ENCODE measurements at places on chromosomes 6 and 20.
A peak's percentile ranks its signal among the peaks of the same experiment; 100 is the strongest.

DNA sequence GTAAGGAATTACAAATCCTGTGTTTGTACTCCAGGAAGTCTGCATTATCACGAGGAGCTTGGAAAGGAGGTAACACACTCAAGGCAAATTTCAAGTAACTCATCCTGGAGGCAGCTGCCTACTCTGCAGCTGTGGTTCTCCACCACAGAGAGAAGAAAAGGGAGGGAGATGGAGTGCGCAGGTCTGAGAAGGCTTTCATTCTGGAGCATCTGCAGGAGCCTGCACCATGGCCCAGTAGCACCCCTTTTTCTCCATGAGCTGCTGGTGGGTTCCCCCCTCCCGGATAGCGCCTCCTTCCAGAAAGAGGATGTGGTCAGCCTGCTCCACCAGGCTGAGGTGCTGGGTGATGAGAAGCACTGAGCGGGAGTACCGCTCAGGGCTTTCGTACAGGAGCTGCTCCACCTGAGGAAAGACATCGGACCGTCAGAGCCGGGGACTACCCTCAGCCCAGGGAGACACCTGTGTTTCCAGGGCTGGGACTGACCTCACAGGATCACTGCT is 1.6 kb upstream of the PSMB8 start:
- DNase-seq: peak; percentile 25

DNA sequence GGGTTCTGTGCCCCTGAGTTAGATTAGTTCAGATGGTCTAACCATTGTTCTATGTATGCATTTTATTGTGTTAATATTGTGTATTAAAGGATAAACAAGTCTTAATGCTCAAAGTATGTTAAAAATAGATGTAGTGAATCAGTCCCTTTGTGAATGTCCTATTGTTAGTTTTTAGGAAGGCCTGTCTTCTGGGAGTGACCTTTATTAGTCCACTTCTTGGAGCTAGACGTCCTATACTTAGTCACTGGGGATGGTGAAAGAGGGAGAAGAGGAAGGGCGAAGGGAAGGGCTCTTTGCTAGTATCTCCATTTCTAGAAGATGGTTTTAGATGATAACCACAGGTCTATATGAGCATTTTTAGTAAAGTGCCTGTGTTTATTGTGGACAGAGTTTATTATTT is 12.3 kb upstream of the HMGN4 start:
- no peak for DNase-seq

DNA sequence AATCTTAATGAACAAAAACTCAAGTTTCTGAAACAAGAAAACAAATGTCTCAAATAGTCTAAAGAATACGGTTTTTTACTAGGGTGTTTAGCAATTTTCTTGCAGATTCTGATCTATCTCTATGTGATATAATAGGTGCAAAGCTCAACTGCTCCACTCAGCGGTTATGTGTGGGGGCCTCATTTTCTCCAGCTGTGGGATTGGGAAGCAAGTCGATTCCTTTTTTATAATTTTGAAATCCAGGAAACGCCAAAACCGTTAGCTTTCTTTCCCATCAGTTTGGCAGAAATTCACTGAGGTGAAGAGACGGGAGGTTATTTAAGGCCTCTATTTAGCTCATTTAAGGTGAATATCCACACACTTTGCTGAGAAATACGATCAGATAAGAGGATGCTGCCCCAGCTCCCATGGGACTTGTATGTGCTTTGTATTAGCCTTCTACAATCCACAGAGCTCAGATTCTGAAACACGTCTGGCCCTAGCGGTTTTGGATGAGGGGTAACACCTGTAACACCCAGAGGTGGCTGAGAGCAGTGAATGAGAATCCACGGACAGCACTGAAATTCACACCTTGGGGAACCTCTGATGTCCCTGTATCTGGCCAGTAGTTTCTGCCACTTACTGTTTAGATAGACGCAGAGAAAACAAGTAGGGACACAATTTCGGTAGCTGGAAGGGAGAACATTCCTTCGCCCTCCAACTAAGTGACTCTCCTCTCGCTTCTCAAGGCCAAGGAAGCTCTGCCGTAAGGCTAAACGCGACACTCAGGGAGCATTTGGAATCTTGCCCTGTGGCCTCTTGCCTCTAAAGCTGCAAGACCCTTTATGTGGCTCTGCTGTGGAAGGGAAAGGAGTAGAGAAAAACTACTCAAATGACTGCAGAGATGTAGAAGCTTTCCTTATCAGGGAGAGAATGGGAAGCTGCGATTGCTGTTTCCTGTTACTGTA is 6.5 kb upstream of the BCAS4 start:
- no peak for DNase-seq

- no peak for DNase-seq
These were observed 246.7 kb downstream of the FOXC1 start for GRCh38 chr6:1856381-1856780.

DNA sequence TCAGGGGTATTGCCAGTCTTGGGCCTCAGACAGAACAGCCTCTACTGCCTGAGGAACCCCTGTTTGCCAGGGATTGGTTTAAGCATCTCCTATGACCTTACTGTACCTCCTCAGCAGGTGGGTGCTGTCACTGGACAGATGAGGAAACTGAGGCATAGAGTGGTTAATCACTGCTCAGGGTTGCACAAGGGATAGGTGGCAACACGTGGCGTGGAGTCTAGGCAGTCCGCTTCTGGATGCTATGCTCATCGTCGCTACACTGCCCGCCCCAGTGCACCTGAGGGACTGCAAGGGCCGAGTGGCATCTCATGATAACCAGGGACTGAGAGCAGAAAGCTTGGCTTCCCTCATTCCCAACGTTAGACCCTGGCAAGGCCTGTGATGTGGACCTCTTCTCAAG is 101.8 kb upstream of the SULF2 start:
- DNase-seq: no peak

- no peak for DNase-seq
These were observed 670 bp upstream of the COL11A2 start for GRCh38 chr6:33192671-33193602.

GRCh38 chr20:48012401-48012974 is 227.2 kb upstream of the SULF2 start:
- no peak for DNase-seq

GRCh38 chr20:23249541-23249940 is 101.0 kb upstream of the NXT1 start:
- DNase-seq: no peak

DNA sequence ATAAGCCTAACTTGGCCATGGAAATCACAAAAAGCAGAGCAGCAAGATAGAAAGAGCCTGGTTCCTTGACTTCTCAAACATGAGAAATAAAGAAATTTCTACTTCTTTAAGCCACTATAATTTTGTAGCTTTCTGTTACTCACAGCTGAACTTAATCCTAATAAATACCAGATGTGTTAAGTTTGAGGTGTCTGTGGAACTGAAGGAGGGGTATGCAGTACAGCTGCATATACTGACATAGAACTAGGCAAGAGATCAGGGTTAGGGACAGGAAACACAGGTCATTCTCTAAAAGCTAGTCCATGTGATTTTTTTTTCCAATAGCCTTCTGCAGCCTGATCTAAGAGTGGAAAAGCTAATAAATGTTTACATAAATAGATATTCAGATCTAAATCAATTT is 123.9 kb downstream of the COL12A1 start:
- DNase-seq: no peak

- no peak for DNase-seq
These were observed 51.1 kb upstream of the TRDN start for GRCh38 chr6:123687864-123688263.

DNA sequence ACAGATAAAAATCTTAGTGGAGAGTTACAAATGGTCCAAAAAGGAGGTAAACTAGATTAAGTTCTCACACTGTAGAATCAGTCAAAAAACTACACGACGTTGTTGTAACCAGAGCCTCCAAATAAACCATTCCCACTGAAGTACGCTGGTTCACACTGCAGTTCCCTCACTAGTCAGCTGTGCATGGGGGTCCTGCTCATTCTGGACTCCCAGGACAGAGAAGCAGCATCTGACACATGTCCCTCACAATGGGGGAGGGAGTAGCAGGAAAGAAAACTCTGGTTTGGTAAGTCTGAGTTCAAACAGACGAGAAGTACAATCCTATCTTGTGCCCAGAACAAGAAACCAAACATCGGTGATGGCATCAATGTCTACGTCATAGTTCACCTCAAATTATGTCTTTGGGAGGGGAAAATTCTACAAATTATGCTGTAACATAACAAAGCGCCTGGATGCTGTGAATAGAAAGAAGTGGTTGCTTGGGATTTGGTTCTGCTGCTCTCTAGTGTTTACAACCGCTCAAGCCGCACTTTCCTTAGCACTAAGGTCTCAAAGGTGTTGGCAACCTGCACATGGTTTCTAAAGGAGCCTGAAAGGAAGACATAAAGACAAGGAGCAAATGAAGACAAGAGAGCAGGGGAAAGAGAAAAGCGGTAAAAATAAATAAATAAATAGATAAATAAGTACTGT is 208.0 kb downstream of the GMDS start:
- DNase-seq: no peak
